ENCODE measurements at places on chromosomes 7 and 10.
A peak's percentile ranks its signal among the peaks of the same experiment; 100 is the strongest.

DNA sequence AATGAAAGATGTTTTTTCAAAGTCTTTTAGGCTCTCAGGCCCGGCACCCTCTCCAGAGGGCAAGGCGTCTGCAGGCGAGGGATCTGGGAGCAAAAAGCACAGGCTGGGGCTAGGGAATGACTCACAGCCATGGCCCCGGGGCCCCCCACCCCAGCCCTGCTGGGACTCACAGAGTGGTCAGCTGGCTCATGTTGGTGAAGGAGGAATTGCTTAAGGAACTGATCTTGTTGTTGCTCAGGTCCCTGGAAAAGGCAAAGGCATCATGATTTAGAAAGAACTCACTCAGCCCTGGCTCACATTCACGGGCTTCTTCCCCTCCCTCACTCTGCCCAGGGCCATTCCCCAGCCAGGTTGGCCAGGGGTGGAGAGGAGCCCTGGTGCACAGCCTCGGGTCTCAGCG is 151.5 kb downstream of the SLIT1 start:
- DNase-seq, result no peak

DNA sequence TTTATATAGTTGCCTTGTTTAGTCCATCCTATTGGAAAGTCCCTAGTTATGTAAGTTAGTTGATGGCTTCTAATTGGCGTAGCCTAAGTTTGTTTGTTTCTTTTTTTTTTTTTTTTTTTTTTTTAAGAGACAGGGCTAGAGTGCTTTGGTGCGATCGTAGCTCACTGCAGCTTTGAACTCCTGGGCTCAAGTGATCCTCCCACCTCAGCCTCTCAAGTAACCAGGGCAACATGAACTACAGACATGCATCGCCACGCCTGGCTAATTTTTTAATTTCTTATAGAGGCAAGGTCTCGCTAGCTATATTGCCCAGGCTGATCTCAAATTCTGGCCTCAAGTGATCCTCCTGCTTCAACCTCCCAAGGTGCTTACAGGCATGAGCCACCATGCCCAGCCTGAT is 7.1 kb downstream of the CSGALNACT2 start:
- no peak for DNase-seq

DNA sequence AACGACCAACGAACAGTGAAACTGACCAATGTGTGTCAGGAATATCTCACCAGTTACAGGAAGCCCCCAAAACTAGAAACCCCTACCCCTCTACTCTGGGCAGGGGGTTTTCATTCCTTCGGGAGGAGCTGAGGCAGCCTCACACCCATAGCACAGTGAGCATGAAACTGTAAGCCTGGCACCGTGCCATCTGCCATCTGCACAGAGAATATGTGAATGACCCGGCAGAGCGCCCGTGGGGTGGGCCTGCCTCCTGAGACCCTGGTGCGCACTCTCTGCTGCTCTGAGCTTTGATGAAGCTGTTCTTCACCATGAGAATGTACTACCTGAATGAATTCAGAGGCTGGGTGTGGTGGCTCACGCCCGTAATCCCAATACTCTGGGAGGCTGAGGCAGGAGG is 27.1 kb downstream of the DAGLB start:
- peak; percentile 70 for DNase-seq

DNA sequence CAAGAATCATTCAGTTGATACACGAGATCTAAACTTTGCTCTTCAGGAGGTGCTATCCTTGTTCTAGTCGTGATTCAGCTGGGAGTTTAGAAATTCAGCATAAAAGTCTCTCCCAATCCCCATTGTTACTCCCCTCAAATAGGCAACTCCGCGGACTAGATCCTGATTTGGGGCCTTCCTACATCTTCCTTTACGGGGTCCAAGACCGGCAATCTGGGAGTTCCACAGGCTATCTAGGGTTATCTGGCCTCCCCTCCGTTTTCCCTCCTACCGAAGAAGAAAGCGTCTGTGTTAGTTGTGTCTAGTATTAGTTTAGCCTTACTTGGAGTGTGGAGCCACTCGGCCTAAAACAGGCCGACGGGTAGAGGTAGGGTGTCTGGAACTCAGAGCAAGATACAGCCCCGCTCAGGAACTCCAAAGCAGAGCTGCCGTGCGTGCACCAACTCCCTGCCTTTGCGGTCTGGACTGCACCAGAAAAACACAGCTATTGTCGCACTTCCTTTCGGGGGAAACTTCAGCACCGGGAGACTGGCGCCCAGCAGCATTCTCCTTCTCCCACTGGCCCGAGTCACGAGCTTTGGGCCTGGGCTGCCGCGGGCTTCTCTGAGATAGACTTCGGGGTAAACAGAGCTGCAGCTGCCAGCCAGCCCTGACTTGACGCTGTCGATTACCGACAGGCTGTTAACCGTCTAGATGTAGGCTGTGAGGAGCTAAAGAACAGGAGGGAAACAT is 1.5 kb upstream of the DLX5 start:
- no peak for DNase-seq

GRCh38 chr7:133053321-133053891 is 28.5 kb downstream of the CHCHD3 start:
- DNase-seq, result no peak

DNA sequence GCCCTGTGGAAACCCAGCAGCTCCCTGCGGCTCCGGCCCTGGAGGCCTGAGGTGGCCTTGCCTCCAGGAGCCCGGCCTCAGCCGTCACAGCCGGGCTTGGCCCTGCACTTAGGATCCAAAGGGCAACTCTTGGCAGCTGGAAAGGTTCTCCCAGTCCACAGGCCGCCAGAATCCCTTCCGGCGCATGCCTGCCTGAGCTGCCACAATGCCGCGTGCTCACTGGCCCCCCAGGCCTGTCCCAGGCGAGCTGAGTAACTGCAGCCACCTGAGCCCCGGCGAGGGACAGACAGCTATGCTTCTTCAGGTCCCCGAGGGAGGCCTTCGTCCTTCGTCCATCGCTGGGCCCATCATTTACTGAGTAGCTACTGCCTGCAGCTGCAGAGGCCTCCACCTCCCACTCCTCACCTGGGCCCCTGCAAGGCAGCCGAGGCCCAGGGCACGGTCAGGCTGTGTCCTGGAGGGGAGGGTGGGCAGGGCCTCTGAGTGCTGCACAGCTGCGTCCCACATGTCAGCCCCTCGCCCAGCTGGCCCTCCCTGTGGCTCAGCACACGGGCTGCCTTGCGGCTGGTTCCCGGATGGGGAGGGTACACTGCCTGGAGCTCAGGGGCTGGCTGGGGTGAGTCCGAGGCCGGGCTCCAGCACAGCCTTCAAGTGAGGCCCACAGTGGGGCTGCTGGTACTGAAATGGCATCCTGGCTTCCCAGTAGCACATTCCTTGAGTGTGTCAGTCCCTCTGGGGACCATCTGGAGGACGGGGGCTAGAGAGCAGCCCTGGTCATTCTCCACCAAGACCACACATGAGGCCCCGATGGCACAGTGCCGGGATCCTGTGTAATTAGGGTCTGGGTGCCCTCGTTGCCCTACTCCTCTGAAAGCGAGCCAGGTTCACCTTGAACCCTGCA is 172.5 kb downstream of the ELFN1 start:
- no peak for DNase-seq

GRCh38 chr10:132570771-132571649 is 33.4 kb downstream of the INPP5A start:
- DNase-seq, result no peak

- no peak for DNase-seq
Measured at GRCh38 chr10:91198781-91199180, 21.7 kb upstream of the PCGF5 start.

DNA sequence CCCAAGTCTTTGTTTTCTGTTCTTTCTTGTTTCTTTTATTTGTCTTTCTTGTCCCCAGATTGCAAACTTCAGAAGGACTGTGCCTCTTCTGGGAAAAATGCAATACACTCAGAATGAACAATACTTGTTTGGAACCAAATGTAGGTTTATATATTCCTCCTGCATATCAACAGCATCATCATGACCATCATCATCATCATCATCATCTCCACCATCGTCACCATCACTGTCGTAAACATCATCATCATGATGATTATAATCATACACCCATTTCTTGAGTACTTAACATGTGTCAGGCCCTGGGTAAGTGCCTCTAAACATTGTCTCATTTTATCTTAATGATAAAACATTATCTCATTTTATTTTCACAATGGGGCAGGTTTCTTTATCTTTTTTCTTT is 476.8 kb downstream of the CCSER2 start:
- no peak for DNase-seq

- no peak for DNase-seq
Measured at GRCh38 chr10:54559498-54559897, 241.5 kb downstream of the PCDH15 start.

- DNase-seq, result no peak
Measured at GRCh38 chr10:35852721-35853120, 210.6 kb upstream of the FZD8 start.

GRCh38 chr7:106309362-106309761 is 24.6 kb upstream of the NAMPT start:
- no peak for DNase-seq

DNA sequence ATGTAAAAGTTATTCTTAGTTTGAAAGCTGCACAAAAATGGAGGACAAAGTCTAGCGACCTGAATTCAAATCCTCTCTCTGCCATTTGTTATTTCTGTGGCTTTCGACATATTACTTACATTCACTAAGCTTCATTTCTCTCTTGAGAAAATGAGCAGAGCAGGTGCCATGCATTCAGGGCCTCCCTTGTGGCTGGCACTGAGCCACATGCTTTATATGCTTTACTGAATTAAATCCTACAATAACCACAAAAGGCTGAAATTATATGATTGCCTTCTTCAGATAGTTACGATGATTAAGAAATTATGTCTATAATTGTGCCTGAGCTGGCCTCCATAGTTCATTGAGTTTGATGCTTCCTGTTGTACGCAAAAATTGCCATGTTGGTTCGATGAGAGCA is 98.7 kb downstream of the NPSR1 start:
- DNase-seq, result no peak
